Stimulated activated CD8-positive, alpha-beta memory T cell treated with anti-CD3 and anti-CD28 coated beads, Interleukin-15, amount 100 ng/mL, for 24 hours (primary cell): ENCODE measurements at places on chromosomes 6 and 20.

DNA sequence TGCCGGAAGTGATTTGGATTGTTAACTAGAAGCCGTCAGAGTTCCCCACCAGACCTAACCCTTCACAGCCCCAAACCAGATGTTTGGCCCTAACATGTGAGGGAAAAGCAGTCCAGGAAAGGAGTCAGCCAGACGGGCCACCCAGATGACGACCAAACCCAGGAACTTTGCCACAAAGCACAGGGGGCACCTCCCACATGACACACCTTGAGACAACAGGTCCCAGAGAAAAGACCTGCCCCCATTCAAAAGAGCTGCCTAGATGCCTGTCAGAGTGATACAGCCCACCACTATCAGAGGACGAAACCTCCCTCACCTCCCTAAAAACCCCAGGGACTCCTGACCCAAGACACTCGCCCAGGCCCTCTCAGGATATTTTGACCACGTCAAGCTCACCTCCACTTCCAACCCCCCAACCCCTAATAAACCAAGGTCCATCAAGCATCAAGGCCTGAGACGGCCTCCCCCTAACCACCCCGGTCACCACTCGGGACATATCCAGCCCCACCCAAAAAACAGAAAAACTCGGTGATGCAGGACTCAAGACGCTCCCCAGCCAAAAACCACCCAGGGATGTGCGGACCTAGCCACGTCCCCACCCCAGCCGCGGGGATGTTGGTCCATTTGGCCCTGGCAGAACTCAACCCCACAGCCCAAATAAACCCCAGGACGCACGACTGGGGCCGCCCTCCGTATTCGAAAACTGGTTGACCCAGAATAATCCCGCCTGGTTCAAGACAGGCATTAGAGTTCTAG lies 662 bp downstream of the ZNF343 start:
- no peak for DNase-seq

DNA sequence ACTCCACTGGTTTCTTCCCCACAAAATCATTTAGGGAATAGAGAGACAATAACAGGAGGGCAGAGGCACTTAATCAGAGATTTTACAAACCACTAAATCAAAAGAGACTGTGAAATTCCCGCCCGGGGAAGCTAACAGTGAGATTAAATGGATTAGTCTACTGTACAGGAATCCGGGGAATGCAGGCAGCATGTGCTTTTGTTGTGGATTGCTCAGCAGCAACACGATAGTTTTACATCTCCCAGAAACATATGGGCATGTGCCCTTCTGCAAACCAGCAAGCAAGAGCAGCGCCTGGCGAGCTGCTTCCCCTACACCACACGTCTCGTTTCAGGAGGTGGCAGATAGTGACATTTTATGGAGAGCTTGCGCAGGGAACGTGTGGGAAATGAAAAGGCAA lies 382.3 kb downstream of the CD83 start:
- DNase-seq: no peak

DNA sequence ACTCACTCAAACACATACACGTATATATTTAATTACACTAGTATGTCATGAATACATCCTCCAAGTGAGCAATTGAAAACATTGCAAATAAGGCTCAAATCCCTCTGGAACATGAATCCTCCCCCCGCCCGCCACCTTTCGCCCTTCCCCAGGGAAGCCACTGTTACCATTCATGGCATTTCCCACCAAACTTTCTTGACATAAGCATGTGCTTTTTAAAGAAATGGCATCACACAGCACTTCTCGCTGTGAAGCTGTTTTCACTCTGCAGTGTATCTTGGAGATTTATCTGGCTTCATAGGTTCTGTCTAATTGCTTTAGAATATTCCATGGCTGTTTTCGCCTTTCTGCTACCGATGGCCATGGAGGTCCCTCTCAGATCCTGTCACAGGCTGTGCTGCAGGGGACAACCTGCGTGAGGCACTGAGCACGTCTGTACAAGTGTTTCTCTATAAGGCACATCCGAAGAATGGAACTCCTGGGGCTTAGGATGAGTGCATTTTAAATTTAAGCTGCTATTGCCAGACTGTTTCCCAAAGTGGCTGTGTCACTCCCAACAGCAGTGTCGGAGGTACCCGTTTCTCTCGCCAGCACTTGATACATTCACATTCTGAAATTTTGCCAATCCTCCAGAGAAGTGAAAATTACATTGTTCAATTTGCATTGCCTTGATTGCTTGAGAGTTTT lies 22.2 kb upstream of the PHACTR3 start:
- no peak for DNase-seq

DNA sequence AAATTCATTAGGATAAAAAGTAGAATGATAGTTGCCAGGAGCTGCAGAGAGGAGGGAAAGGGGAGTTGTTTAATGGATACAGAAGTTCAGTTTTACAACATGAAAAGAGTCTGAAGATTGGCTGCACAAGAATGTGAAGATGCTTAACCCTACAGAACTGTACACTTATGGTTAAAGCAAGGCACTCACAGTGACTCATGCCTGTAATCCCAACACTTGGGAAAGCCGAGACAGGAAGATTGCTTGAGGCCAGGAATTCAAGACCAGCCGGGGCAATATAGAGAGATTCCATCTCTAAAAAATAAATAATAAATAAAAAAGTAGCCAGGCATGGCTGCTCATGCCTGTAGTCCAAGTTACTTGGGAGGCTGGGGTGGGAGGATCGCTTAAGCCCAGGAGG lies 174.0 kb downstream of the TASP1 start:
- DNase-seq: no peak
